Daoy (cell line): ENCODE measurements at places on chromosomes 6 and 20. TPM values are rescaled to one million over a fixed set of nuclear protein-coding genes. Genes with fewer than 3 reads are reported as not detected.

DNA sequence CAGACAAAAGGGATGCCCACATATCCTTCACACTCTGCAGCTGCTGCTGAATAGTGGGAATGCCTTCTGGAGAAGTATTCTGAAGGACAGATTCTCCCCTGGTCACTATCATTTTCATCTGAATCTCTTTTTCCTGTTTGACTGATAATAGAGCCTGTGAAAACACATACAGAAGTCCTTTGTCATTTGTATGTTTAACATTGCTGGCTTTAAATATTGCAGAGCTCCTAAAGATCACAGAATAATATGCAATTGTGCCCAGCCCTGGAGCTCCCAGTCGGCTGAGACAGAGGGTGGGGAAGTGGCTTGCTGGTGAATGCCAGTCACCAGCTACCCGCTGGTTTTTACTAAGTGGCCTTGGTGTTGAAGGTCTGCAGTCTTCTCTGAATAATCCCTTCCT is 272.3 kb downstream of the SYNE1 start:
- DNase-seq: no peak

DNA sequence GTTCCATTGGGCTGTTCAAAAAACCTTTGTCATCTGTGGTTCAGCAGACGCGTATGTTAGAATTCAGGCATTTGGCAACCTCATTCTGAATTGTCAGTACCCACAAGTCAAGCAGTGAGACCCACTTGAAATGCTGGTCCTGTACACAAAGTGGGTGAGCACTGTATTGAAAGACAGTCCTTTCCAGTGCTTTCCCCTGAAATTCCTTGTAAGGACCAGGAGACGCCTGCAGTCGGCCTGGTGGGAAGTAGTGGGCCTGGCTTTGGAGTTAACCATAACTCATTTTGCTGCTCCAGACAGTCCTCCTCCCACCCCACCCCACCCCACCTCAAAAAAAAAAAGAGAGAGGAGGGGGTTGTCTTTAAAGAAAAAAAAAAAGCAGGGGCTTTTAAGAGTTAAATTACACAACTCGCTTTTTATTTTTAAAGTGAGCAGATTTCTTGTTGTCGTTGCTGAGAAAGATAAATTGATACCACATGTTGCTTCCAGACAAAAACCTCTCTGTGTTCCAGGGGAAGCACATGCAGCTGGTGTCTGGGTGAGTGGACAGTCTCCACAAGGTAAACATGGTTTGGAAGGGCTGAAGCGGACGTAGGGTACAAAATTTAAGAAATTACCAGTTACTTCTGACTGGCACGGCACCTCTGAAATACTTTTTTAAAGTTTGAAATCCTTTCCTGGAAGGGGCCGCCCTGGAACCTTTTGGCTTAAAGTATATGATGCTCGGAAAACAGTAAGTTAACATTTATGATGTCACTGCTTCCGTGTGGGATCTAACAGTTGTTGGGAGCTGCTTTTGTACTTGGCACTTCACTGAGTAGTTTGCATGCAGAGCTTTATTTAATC is 95.3 kb downstream of the FOXO3 start:
- peak; percentile 16 for DNase-seq

The GPR6 gene
- not detected in 2 replicates for total RNA-seq

The LY6G6F gene
- total RNA-seq: not detected in 2 replicates

The GHRH gene
- total RNA-seq: not detected in 2 replicates

The FOXF2 gene
- total RNA-seq: 1.6 and 2.7 TPM in 2 replicates

The ESF1 gene
- total RNA-seq: 16.6 and 26.9 TPM in 2 replicates

DNA sequence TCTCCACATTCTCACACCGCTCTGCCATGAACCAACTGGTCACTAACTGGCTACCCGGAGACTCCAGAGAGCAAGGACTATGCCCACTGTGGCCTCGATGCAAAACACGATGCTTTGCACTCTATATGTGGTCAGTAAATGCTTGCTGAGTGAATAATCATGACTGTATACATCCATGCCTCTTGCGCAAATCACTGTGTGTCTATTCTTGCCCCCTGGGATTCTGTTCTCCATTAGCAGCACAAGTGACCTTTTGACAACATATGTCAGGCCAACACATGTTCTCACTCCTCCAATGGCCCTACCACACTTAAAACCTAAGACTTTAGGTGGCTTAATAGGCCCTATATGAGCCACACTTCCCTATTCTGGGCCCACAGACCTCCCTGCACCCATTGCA is 16.9 kb downstream of the KIF16B start:
- no peak for DNase-seq

DNA sequence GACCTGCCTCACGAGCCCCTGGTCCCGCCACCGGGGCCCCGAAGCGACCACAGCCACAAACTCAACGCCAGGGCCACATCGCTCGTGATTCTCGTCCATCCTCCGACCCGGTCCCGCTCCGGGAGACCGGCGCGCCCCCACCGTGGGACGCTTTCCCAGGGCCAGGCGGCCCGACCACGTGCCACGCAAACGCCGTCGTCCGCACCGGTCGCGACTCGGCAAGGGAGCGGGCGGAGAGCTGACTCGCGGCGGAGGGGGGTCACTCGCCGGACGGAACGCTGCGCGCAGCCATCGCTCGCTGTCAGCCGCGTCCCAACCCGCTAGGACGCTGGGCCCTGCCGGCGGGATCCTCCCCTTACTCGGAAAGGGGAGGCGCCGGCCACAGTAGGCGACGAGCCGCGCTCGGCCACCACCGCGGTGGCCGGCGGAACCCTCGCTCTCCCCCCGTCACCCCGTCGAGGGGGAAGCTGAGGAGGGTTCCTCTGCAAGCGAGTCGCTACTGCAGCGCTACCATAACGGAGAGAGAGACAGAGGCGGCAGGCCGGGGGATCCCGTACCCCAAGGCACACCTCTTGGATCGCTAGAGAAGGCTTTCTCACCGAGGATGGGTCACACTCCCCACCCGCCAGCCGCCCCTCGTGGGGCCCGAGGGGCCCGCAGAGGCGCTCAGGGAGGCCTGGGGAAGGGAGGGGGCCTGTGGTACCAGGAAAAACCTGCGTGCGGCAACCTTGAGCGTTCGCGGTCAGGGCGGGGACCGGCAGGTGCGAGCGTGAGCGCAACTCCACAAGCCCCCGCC is 511.8 kb upstream of the ZNF337 start:
- no peak for DNase-seq

The WFDC13 gene
- not detected in 2 replicates for total RNA-seq

- DNase-seq: no peak
Observed at GRCh38 chr20:2972126-2972525, 71.3 kb upstream of the GNRH2 start.

GRCh38 chr6:166779963-166780683 is 153.1 kb upstream of the RPS6KA2 start:
- no peak for DNase-seq

The KCNK16 gene
- total RNA-seq: not detected in 2 replicates
